Activated naive CD8-positive, alpha-beta T cell treated with anti-CD3 and anti-CD28 coated beads for 36 hours (primary cell): ENCODE measurements at places on chromosomes 3 and 15. TPM values are rescaled to one million over a fixed set of nuclear protein-coding genes. Genes with fewer than 3 reads are reported as not detected.

Gene CSTA
- total RNA-seq: not detected

Gene DLL4
- not detected for total RNA-seq

DNA sequence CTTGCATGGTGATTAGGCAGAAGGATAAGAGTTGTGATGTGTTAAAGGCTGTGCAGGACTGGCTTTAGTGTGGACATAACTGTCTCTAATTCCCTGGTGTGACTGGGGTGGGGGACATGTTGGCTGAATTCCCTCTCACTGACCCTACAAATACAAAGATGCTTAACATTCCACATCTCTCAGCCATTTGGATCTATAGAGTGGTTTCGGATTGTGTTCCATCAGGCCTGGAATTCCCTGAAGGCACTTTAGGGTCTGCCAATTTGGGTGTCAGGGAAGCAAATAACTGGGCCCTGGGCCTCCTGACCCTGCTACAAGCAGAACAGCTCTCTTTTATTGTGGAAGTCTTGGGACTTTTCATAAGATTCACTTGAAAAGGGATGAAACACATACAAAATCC lies 56.2 kb downstream of the ARHGEF26 start:
- peaks cover 4% of the 10 kb centered on the region for H3K27me3 ChIP-seq
- DNase-seq: no peak
- H3K4me3 ChIP-seq: no peak overlapping the region
- no peaks in the 10 kb centered on the region for H3K36me3 ChIP-seq
- H3K27ac ChIP-seq: no peak overlapping the region

GRCh38 chr3:72494626-72495025 lies 353.6 kb downstream of the SHQ1 start:
- H3K4me3 ChIP-seq: no peak overlapping the region
- no peaks in the 10 kb centered on the region for H3K4me1 ChIP-seq
- DNase-seq: no peak

- peaks cover 75% of the 10 kb centered on the region for H3K27me3 ChIP-seq
- peaks cover 3% of the 10 kb centered on the region for H3K4me1 ChIP-seq
- no peaks in the 10 kb centered on the region for H3K36me3 ChIP-seq
- no peak overlapping the region for H3K27ac ChIP-seq
- peak overlapping the region; percentile 39 for H3K4me3 ChIP-seq
Measured at GRCh38 chr15:80404761-80405553, 775 bp downstream of the ARNT2 start.

DNA sequence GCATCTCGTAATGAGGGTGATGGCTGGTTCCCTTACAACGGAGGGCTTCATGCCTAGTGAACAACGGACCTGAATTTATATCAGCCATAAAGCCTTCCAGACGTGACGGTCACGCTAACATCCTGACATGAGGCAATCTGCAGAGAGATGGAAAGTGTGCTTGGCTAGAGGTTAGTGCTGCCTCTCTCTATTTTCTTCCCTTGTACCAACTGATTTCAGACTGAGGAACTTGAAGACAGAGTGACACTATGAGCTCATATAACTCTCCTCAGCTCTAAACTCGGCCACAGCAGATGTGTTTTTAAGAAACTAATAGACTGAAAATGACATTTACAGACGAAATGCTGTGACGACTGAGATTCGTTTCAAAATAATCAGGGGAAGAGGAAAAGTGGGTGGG lies 122.4 kb downstream of the XXYLT1 start:
- H3K27ac ChIP-seq: peak overlapping the region; percentile 22
- no peak overlapping the region for H3K4me3 ChIP-seq
- H3K4me1 ChIP-seq: peaks cover 34% of the 10 kb centered on the region
- no peak for DNase-seq

- DNase-seq: no peak
- H3K4me3 ChIP-seq: no peak overlapping the region
- peaks cover 2% of the 10 kb centered on the region for H3K4me1 ChIP-seq
- no peak overlapping the region for H3K27ac ChIP-seq
Measured at GRCh38 chr3:157379525-157380140, 57.0 kb upstream of the PTX3 start.

DNA sequence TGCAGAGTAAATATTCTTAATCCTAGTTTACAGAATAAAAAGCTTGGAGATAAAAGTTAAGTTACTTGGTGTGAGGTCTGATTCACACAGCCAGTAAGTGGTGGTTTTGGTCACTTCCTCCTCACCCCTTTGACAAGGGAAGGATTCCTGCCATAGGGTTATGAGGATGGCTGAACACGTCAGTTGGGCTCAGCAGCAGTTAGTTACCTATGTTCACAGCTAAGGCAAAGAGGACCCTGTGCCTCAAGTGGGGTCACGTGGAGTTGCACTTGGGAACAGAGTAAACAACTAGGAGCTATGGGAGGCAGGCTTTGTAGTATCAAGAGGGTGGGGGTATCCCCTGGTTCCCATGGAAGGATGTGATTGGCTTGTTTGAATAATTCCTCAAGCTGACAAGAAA lies 232.2 kb downstream of the UBE2E2 start:
- peaks cover 2% of the 10 kb centered on the region for H3K36me3 ChIP-seq
- H3K4me1 ChIP-seq: peaks cover 39% of the 10 kb centered on the region
- H3K4me3 ChIP-seq: no peak overlapping the region
- no peak for DNase-seq
- H3K27ac ChIP-seq: no peak overlapping the region

- H3K36me3 ChIP-seq: peaks cover 37% of the 10 kb centered on the region
- no peak overlapping the region for H3K4me3 ChIP-seq
- DNase-seq: no peak
- H3K27me3 ChIP-seq: no peaks in the 10 kb centered on the region
- peaks cover 20% of the 10 kb centered on the region for H3K4me1 ChIP-seq
Measured at GRCh38 chr3:99918715-99919114, 101.1 kb downstream of the CMSS1 start.
